ENCODE measurements at places on chromosomes 5 and 9.

DNA sequence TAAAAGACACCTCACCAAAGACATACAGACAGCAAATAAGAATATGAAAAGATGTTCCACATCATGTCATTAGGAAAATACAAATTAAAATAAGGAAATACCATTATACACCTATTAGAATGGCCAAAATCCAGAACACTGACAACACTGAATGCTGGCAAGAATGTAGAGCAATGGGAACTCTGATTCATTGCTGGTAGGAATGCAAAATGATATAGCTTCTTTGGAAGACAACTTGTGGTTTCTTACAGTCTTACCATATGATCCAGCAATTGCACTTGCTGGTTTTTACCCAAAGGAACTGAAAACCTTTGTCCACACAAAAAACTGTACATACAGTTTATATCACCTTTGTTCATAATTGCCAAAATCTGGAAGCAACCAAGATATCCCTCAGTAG, 6.5 kb downstream of the TMEM161B start:
- DNase-seq: no peak
- peaks cover 3% of the 10 kb centered on the region for H3K4me1 ChIP-seq
- no peaks in the 10 kb centered on the region for H3K27me3 ChIP-seq

GRCh38 chr5:169686137-169686536, 49.1 kb downstream of the DOCK2 start:
- H3K4me1 ChIP-seq: peaks cover 3% of the 10 kb centered on the region
- peaks cover 1% of the 10 kb centered on the region for H3K36me3 ChIP-seq
- DNase-seq: no peak
- no peak overlapping the region for H3K27ac ChIP-seq

GRCh38 chr5:149211566-149211965, 60.1 kb upstream of the AFAP1L1 start:
- peaks cover 5% of the 10 kb centered on the region for H3K4me1 ChIP-seq
- no peaks in the 10 kb centered on the region for H3K36me3 ChIP-seq
- peaks cover 4% of the 10 kb centered on the region for H3K27me3 ChIP-seq
- no peak overlapping the region for H3K4me3 ChIP-seq
- H3K27ac ChIP-seq: no peak overlapping the region

GRCh38 chr5:25905646-25906045, 1132.7 kb downstream of the CDH9 start:
- no peak for DNase-seq
- no peaks in the 10 kb centered on the region for H3K27me3 ChIP-seq
- no peak overlapping the region for H3K4me3 ChIP-seq
- H3K36me3 ChIP-seq: no peaks in the 10 kb centered on the region
- H3K27ac ChIP-seq: no peak overlapping the region

GRCh38 chr9:88310310-88310980, 77.8 kb upstream of the SPIN1 start:
- H3K27me3 ChIP-seq: peaks cover 3% of the 10 kb centered on the region
- no peak for DNase-seq
- no peaks in the 10 kb centered on the region for H3K36me3 ChIP-seq
- no peak overlapping the region for H3K4me3 ChIP-seq
- no peak overlapping the region for H3K27ac ChIP-seq
- no peaks in the 10 kb centered on the region for H3K4me1 ChIP-seq

- no peaks in the 10 kb centered on the region for H3K27me3 ChIP-seq
- H3K36me3 ChIP-seq: peaks cover 24% of the 10 kb centered on the region
- H3K4me1 ChIP-seq: peaks cover 23% of the 10 kb centered on the region
- H3K4me3 ChIP-seq: no peak within 1 kb of the TSS
Measured at GRCh38 chr5:141488591-141489561, at the start of gene PCDHGC5. TSS of gene PCDHGC5 (plus strand) at chr5:141489081. CDS start at chr5:141489241, 160 bp downstream.

GRCh38 chr9:123225374-123225813, 43.0 kb downstream of the STRBP start:
- H3K4me1 ChIP-seq: peaks cover 7% of the 10 kb centered on the region
- DNase-seq: no peak
- H3K36me3 ChIP-seq: no peaks in the 10 kb centered on the region
- no peak overlapping the region for H3K27ac ChIP-seq
